Gastroesophageal sphincter (tissue), 4 donors: ENCODE measurements at places on chromosomes 7 and 10. TPM values are rescaled to one million over a fixed set of nuclear protein-coding genes. Genes with fewer than 3 reads are reported as not detected.
A peak's percentile ranks its signal among the peaks of the same experiment; 100 is the strongest.

DNA sequence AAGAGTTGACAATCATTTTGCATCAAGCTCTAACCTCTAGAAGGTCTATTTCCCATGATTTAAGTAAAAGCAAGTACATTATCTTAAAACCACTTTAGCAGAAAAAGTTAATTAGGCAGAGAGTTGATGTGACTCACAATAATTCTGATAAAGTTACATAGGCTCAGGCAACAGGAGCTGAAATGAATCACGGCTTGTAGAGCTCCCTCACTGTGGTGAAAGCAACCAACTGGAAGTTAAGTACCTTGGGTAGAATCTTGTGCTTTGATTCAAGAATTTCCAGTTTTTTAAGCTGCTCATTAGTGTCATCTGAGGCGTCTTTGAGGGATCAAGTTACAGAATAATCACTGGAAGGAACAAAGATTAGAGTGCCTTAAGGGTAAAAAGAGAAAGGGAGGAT is 68.9 kb upstream of the NFE2L3 start:
- no peak for ATAC-seq

- ATAC-seq: peak; percentile 58
Measured at GRCh38 chr7:33743594-33743993, 161.7 kb upstream of the BMPER start.

- no peak for ATAC-seq
Measured at GRCh38 chr7:97771576-97771975, 39.7 kb downstream of the TAC1 start.

DNA sequence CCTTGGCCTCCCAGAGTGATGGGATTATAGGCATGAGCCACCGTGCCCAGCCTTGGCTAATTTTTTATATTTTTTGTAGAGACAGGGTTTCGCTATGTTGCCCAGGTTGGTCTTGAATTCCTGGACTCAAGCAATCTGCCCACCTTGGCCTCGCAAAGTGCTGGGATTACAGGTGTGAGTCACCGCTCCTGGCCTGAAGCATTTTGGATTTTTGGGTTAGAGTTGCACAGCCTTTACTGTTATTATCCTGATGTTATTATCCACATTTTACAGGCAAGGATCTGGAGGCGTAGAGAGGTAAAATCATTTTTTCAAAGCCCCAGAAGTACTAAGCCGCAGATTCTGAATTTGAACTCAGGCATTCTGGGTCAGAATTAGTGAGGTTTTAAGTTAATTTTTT is 75.4 kb downstream of the TCF7L2 start:
- ATAC-seq: no peak

DNA sequence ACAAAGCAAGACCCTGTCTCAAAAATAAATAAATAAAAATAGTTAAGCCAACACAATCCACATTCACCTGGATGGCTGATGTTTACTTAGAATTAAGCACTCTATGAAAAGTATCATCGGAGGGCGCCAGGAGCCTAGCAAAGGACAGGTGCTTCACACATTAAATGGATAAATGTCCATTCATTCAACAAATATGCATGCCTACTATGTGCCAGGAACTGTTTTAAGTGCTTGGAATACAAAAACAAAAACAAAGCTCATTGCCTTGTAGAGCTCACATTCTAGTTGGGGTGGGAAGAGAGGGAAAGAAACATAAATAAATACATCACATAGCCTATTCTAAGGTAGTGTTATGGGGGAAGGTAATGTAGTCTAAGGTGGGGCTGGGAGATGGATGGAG is 4.1 kb downstream of the BAIAP2L1 start:
- no peak for ATAC-seq

The HPS1 gene
- total RNA-seq: 51.4 TPM

The ABCB1 gene
- 10.5 TPM for total RNA-seq

The TET1 gene
- 7.2 TPM for total RNA-seq
